ENCODE measurements at places on chromosomes 6 and 20.

GRCh38 chr20:14295238-14295637 lies 42.2 kb downstream of the FLRT3 start:
- no peak for DNase-seq

DNA sequence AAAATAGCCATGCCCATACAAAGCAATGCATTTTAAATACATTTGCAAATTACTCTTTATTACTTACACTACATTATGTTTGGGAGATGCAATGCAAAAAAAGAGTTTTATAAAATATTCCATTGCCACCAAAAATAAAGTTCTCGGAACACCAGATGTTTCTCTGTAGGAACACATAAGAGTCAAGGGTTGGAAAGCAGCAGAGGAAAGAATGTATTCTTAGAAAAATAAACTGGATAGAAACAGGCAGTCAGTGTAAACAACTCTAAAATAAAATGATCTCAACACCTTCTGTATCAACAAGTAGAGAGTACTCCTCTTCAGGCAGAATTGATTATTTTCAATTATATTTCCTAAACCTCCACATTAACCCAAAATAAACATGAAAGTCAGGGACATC lies 28.1 kb downstream of the KIF13A start:
- no peak for DNase-seq

- DNase-seq: no peak
These were observed 215.7 kb downstream of the CDC5L start for GRCh38 chr6:44603044-44603686.

DNA sequence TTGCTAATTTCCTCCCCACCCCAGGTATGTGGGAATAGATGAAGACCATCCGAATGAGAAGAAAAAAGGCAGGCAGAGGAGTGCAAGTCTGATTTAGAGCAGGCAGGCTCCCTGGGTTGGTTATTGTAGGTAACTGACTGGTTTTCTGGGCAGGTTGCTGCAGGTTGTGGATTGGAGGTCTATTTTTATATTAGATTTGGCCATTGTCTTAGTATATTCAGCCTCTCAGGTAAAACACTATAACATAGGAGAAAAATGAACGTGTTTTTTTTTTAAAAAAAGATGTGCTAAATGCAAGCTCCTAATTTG lies 492 bp upstream of the TBC1D7 start:
- no peak for DNase-seq

- no peak for DNase-seq
These were observed 12.5 kb downstream of the GZF1 start for GRCh38 chr20:23374441-23374840.

GRCh38 chr20:4748847-4749246 lies 27.1 kb downstream of the PRND start:
- no peak for DNase-seq

GRCh38 chr6:53300656-53301551 lies 47.8 kb downstream of the ELOVL5 start:
- no peak for DNase-seq

DNA sequence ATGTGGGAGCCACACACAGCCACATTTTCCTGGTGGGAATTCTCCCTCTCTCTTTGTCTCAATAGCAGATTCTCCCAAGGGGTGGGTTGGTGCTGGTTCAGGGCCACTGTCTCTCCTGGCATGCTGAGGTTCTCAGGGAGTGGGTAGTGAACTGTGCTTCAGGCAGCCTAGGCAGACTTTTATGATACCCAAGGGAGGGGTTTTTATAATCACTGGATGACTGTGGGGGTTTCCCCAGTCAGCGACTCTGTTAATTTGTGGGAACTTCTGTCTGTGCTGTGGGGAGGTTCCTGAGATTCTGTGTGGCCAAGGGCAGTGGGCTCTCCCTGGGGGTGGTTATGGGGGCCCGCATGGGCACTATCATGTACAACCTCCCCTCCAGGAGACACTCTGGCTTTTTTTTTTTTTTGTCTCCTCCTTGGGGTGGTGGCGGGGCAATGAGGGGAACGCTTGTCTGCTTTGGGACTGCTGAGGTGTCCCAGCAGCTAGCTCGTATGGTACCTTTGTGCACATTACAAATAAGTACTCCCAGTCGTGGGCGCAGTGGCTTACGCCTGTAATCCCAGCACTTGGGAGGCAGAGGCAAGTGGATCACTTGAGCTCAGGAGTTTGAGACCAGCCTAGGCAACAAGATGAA lies 10.0 kb downstream of the PTK7 start:
- DNase-seq: no peak

Data from stimulated activated CD8-positive, alpha-beta memory T cell treated with anti-CD3 and anti-CD28 coated beads, Interleukin-7, amount 100 ng/mL, for 1 hour (primary cell).